ENCODE measurements at places on chromosomes 1 and 21.

DNA sequence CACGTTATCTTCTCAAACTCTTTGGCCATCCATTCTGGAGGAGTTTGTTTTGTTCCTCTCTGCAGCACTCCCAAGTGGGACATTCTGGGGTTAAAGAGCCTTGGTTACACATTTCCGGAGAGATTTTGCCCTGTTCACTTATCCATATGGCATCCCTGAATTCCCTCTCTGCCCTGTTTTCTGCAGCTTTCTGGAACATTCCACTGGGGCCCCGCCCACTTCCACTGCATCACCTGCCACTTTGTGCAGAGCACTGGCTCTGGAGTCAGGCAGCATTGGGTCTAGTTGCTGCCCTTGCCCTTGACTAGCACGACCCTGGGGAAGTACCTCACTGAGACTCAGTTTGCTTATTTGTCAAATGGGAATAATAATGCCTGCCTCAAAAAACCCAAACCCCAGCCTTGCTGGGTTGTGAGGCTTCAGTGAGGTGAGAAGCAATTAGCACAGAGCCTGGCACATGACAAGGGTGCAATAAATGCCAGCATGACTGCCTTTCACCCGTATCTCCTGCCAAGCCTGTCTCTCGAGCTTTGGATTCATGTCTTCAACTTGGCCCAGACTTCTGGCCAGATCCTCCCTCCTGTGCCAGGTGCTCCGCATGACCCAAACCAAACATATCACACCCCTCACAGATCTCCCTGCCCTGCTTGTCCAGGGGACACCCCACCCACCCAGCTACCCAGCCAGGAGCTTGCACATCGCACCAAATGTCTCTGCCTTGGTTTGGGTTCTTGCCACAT lies 38.3 kb downstream of the IL6R start:
- no peak for DNase-seq

- peak; percentile 4 for DNase-seq
These were observed 15.4 kb upstream of the LCE5A start for GRCh38 chr1:152495066-152495675.

GRCh38 chr1:180243517-180244221 lies 13.6 kb downstream of the LHX4 start:
- no peak for DNase-seq

GRCh38 chr1:165284454-165284853 lies 72.1 kb downstream of the LMX1A start:
- DNase-seq = no peak

DNA sequence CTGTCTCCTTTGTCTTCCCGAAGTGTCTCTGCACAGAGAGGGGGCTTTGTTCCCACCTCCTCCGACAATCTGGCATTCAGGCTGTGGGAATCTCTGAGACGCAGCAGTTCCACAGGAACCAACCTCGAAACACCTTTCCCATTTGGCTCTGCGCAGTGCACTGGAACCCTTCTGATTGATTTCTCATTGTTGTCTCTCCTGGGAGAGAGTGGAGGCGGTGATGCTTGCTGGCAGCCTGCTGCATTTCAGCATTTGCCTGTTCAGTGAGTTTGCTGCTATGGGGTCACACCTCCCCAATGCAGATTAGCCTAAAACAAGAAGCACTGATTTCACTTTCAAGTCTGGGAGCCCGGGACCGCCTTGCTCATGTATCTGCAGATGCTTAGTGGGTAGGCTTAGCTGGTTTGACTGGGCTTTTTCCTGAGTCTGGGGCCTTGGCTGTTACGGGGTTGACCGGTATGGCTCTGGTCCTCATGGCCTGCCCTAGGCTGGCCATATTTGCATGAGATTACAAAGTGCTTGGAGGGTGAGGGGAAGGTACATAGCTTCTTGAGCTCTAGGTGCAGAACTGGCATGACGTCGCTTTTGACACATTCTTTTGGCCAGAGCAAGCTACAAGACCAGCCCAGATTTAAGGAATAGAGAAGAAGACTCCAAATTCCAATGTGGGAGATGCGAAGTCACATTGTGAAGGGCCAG lies 695.3 kb downstream of the PTPRU start:
- DNase-seq = no peak

DNA sequence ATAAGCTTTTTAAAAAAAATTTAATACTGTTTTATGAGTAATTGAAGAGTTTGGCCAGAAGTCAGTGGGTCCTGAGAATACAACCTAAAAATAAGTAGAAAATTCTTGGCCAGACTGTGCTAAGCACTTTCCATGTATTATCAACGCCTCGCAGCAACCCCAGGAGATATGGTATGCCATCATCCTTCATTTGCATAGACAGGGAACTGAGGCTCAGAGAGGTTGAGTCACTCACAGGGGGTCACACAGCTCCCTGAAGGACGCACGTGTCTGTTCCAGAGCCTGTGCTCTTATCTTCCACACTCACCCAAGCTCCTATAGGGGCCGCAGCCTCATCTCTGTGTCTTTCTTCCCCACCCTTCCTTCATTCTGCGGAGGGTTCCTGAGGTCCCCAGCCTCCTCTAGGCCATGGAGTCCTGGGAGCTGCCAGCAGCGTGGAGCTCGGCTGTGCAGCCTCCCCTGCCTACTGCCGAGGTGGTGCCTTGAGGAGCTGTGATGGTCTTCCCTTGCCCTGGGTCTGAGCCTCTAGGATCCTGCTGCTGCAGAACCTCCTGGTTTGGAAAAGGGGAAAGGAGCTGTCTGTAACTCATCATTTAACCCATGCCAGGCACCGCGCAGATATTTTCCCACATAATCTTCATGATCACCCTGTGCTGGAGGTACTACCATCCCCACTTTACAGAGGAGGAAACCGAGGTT lies 30.3 kb upstream of the ECE1 start:
- DNase-seq = no peak

- DNase-seq = no peak
These were observed 99.6 kb upstream of the ZC3H11B start for GRCh38 chr1:219712506-219712905.

DNA sequence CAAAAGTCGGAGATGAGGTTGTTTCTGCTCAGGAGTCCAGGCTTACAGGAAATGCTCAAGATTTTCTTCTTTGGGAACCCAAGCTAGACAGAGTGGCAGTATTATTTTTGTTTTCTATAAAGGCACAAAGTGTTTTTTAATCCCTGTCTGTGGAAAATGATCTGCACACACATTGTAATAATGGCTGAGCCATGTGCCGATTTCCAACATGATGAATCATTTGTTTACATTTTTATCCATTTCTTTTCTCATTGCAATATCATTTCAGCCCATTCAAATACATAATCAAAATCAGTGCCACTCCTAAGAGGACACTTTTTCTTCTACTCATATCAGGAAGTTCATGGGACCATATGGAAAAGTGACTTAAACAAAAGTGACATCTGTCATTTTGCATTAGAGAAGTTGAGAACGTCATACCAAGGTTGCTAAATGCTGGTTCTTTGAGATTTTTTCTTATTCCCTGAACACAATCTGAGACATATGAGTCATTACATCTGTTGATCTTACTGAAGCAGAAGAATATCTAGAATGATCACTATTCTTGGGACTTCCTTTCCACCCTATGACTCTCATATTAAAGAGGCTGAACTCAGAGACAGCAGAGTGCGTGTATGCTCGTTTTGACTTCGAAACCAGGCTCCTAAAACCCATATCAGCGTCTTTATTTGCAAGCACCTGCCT lies 44.9 kb downstream of the ACTA1 start:
- no peak for DNase-seq

GRCh38 chr1:81345110-81345509 lies 455.6 kb upstream of the ADGRL2 start:
- DNase-seq = no peak

- DNase-seq = no peak
These were observed 9.8 kb downstream of the STPG1 start for GRCh38 chr1:24403806-24404205.

- no peak for DNase-seq
These were observed 16.8 kb downstream of the DUSP10 start for GRCh38 chr1:221724931-221725605.

GRCh38 chr1:234669499-234669898 lies 59.5 kb upstream of the IRF2BP2 start:
- no peak for DNase-seq

DNA sequence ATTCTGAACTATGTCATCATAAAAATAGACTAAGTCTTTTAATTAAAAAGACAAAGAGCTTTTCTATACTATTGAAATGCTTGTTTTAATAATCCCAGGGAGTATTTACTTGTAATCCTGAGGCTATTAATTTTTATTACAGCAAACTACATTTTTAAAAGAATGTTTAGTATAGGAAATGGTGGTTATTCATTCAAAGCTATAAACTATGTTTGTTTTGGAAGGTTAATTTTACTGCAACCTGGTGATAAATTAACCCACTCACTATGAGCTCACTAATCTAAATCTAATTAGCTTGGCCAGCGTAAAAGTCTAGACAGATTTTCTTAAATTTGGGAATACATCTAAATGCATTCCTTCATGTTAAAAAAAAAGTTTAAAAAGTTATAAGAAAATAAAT lies 13.8 kb upstream of the EYA3 start:
- no peak for DNase-seq

GRCh38 chr1:198811449-198811848 lies 172.6 kb downstream of the PTPRC start:
- no peak for DNase-seq

GRCh38 chr1:224866940-224867339 lies 62.5 kb upstream of the DNAH14 start:
- no peak for DNase-seq

DNA sequence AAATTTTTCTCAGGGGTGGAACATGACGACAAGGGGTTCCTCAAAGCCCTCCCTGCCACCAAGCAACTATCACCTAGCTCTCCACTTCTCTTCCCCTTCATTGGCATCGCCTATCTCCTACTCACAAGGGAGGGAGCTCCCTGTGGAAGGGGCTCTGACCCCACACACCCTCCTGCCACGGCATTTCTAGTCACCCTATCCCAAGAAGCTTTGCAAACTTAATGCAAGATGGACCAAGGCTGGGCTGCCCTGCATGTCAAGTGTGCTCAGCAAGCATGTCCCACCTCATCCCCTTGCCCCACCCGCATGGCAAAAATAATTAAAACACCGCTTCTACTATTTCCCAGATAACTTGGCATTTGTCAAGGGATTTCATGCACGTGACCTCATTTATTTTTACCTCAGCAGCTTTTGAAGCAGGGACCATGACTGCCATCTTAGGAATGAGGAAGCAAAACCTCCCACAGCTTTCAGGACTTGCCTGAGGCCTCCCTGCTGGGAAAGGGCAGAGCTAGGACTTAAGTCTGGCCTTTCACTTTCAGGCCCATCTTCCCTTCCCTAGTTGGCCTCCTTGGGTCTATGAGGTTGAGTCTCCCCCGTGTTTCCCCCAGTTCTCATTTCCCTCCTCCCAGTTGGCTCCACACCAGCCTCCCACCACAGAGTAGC lies 161.3 kb downstream of the TSEN15 start:
- DNase-seq = no peak

GRCh38 chr21:34878940-34879339 lies 170.2 kb downstream of the RUNX1 start:
- no peak for DNase-seq

- DNase-seq = no peak
These were observed at the start of gene SAMD13 for GRCh38 chr1:84301004-84301784. Gene SAMD13 (plus strand): TSS chr1:84301708. CDS start chr1:84303235, 1,527 bp downstream.

- no peak for DNase-seq
These were observed 440 bp downstream of the TNFRSF25 start for GRCh38 chr1:6465461-6466005.
